ENCODE measurements at places on chromosomes 3 and 15.

DNA sequence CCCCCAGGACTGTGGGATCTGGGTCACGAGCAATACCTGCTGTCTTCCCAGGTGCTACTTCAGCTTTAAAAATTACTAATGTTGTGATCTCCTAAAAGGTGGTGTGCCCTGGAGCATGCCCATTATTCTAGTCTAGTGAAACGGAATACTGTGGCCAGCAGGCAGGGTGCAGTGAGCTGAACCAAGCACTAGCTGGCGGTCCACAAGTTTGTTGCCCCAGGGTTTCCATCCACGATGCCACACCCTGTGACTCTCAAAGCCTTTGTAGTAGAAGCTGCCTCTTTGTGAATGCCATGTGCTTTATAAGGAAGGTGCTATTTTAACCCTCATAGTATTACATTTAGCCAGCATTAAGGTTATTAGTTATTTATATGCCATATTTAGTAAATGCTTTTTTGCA, 49.1 kb downstream of the PXYLP1 start:
- DNase-seq = no peak

DNA sequence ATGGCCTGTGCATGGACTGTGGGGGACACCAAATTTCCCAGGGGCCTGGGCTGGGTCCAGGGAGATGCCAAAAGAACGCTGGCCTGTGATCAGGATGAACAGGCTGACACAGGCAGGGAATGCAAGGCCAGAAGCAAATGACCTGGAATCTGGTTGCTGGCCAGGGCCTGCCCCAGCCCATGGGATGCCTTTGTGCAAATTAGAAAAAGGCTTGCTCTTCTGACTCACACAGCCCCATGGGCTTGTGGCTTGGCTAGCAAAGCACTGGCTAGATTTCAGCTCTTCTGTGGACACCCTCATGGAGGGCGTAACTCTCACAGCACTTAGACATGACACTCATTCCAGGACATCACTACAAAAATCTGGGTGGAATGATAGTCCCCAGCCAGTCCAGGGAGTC, 356.0 kb downstream of the SHQ1 start:
- peak; percentile 33 for DNase-seq

GRCh38 chr3:150653110-150653561, 50.0 kb downstream of the SELENOT start:
- DNase-seq = no peak

DNA sequence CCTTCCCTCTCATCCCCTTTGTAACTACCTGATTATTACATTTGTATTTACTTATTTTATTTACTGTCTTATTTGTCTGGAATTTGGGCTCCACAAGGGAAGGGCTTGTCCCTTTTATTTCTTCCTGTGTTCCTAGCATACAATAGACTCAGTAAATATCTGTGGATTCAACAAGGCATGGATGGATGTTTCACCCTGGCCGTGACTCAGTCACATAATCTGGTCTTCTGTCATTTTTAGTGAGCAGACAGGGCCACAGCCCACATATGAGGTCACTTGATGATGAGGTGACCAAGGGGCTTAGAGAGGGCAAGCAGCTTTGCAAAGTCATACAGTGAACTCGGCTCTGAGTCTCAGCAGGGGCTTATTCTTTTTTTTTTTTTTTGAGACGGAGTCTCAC, 7.8 kb upstream of the DAG1 start:
- no peak for DNase-seq

GRCh38 chr3:115236496-115236895, 89.4 kb upstream of the ZBTB20 start:
- no peak for DNase-seq

GRCh38 chr3:22122567-22122966, 371.6 kb upstream of the ZNF385D start:
- DNase-seq = no peak

GRCh38 chr15:48501208-48501607, 144.3 kb downstream of the FBN1 start:
- no peak for DNase-seq

- peak; percentile 62 for DNase-seq
Measured at GRCh38 chr15:74826364-74826819, at the start of gene CPLX3. TSS of gene CPLX3 (plus strand) at chr15:74826627. CDS start at chr15:74826704, 77 bp downstream.

- DNase-seq = no peak
Measured at GRCh38 chr15:71630475-71630809, 179.9 kb upstream of the NR2E3 start.

- DNase-seq = no peak
Measured at GRCh38 chr3:100725935-100726513, 16.7 kb downstream of the TFG start.

- no peak for DNase-seq
Measured at GRCh38 chr3:168134931-168135330, 39.2 kb upstream of the GOLIM4 start.

DNA sequence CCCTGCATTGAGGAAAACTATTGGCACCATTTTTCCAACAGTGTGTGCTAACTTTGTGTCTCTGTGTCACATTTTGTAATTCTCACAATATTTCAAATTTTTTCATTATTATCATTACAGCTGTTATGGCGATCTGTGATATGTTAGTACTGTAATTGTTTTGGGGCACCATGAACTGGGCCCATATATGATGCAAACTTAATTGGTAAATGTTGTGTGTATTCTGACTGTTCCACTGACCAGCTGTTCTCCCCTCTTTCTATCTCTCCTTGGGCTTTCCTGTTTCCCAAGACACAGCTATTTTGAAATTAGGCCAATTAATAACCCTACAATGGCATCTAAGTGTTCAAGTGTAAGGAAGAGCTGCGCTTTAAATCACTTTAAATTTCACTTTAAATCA, 2.2 kb upstream of the CYP8B1 start:
- DNase-seq = no peak

- DNase-seq = no peak
Measured at GRCh38 chr3:94226078-94226477, 163.2 kb downstream of the NSUN3 start.

DNA sequence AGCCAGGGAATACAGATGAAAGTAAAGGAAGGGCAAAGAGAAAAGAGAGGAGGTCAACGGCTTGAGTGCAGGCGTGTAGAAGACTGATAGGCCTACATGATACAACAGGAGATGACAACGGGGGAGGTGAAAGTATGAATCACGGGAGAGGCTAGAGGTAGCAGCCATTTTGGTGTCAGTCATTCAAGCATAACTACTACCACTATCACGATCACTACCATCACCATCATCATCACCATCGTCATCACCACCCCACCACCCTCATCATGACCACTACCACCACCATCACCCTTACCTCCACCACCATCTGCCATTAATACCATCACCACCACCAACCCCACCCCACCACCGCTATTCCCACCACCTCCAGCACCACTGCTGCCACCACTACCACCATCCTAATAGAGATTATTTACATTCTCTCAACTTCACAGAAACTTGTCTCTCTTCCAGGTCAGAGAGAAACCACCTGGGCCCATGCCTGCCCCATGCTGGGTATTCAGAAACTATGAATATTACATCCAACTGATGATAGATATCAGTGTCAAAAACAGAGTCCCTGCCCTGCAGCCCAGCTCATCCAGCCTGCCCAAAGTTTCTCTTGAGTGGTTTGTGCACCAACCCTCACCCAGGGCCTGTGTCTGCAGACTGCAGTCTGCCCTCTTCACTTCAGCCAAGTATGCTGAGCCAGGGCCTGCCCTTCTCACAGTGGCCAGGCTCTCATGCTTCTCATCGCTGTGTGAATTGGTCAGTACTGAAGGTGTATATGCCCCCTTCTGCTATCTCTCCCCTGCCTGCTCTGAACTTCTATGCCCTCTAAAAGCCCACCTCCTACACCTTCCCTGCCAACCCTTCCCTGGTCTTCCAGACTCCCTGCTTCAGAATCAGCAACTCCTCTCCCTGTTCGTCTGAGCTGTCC, 215.6 kb upstream of the TLE3 start:
- no peak for DNase-seq
